ENCODE measurements at places on chromosomes 2 and 18.

- no peak for DNase-seq
Observed at GRCh38 chr2:4662161-4662779, 958.9 kb downstream of the DCDC2C start.

DNA sequence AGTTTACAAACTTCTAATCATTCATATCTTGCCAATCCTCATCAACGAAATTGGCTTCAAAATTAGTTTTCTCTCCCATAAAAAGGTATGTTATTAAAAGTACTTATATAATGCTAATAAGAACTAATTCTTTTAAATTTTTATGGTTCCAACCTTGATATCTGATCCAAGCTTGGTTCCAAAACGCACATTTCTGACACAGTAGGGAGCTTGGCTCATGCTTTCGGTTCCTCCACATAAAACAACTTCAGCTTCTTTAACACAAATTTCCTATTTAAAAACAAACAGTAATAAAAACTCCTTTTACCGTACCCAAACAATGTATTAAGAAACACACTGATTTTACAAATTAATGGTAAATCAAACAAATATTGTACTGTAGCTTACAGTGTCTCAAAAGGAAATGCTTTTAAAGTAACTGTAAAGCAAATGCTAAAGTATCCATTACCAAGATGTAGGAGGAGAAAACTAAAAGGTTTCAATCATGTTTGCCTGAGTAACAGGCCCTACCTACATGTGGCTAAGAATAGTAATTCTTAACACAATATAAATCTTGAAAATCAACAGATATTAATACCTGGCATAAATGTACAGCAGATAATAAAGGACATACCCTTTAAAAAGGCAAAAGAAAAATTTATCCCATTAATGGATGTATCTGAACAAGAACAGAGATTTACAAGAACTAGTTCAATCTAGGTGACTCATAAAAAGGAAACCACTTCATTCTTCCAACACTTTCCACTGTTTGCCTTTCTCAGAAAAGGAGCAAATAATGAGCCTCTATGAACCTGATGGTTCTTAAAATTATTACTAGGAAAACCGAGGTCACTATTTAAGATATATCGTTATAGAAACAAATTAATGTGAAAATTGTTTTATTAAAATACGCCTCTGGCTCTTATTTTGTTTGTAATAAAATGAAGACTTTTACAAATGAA, 17.5 kb downstream of the ACAA2 start:
- DNase-seq: no peak

- DNase-seq: no peak
Observed at GRCh38 chr2:112597537-112598322, 13.3 kb downstream of the CHCHD5 start.

DNA sequence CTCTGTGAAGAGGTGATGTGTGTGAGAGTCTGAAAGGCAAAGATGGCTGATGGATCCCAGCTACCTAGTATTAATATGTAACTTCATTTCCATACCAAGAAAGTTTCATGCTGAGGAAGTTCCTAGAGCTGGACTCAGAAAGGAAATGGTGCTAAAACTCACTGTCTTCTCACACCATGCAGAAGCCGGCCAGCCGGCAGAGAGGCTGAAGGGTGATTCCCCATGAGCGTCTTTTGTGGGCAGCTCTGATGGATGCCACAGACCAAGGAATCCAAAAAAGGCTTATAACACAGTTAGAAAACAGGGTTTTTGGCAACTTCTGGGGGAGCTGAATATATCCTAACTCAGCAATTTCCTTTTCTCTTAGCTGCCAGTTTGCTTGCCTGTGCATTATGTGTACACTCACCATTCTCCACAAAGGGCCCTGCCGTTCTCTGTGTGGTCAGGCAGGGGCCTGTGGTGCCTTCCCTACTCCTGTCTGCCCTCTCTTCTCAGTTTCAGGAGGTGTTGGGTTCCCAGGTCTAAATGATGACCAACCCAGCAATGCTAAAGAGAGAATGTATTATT, 289.4 kb downstream of the MTX2 start:
- no peak for DNase-seq

DNA sequence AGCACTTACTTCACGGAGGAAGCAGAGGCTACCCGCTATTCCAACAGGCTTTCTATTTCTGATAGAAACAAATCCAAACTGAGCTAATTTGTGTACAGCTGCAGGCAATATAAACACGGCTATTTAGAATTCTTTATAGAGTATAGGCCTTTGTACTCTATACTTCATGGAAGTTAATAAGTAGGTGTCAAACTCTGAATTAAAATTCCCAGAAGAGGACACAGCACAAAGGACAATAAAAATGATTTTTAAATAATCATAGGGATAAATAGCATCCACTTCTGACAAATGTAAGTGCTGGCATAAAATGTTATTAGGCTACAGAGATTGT, 261.5 kb downstream of the AFF3 start:
- no peak for DNase-seq
